ENCODE measurements at places on chromosomes 2 and 18. TPM values are rescaled to one million over a fixed set of nuclear protein-coding genes. Genes with fewer than 3 reads are reported as not detected.

DNA sequence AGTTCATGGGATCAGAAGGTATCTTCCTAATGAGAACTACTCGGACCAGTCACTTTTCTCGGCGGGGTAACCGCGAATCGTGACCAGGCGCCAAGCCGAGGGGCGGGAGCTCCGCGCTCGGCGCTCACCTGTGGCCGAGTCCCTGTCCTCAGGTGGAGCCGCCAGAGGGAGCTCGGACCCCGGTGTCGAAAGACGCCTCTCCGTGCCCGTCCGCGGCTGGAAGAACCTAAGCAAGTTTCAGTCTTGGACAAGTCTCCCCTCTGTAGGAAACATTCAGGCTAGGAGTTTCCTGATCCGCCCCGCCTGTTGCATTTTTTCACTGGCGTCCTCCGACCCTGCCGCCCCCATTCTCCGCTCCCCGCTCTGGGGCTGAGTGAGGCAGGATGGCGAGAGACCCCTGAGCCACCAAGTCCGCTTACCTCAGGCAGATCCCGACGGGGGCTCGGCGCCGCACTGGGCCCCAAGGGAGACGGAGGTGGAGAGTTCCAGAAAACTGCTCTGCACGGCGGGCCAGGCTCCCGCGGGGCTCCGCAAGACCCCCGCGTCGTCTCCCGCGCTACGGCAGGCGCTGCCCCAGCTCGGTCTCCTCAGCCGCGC, 480 bp downstream of the DSEL start:
- peak; percentile 83 for DNase-seq

The DOK6 gene
- polyA plus RNA-seq: 3.7 TPM

DNA sequence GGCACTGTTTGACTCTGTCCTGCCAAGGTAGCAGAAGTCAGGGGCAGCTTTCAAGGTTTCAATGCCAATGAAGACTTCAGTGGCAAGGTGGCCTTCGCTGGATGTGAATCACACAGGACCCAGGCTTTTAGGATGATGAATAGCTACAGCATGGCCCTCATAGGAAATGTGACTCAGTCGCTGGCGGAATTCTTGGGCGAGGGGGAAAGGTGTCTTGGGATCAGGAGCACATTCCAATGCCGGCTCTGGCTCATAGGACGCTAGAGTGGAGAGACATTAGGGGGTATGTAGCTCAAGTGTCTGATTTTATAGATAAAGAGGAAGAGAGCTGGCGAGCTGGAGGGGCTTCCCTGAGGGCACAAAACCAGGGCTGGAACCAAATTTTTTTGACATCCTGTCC, 68.6 kb downstream of the SMIM21 start:
- no peak for DNase-seq

DNA sequence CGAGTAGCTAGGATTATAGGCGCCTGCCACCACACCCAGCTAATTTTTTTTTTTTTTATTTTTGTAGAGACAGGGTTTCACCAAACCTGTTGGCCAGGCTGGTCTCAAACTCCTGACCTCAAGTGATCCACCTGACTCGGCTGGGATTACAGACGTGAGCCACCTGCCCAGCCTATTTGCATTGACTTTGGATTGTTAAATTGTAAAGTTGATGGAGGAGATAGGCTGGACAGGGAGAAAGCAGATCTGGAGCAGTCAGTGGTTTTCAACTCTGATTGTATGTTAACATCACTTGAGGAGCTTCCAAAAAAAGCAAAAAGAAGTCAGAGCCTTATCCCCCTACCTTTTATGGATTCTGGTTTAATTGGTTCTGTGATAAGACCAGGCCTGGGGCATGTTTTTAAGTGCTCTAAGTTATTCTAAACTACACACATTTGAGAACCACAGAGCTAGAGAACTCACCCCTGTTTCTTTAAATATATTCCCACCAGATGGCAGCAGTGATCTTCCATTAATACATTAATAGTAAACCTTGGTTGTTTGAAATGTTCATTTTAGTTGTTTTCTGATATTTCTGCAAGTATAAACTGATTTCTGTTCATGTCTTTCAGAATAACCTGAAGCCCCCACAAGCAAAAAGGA, 7.5 kb downstream of the C2orf49 start:
- peak; percentile 12 for DNase-seq

DNA sequence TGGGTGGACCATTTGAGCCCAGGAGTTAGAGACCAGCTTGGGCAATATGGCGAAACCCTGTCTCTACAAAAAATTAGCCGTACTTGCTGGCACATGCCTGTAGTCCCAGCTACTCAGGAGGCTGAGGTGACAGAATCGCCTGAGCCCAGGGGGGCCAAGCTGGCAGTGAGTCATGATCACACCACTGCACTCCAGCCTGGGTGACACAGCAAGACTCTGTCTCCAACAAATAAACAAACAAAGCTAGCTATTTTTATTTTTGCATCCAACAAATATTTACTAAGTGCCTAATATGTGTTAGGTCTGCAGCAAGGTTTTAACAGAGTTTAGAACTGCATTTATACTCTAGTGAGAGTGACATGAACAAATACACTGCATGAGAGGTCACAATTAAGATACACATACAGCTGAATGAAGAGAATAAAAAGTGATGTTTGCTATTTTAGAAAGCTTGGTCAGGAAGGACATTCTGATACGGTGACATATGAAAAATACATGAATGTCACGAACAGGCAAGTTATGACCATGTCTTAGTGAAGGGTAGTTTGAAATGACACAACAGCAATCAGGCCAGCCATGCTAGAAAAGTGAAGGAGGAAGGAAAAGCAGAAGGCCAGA, 83.2 kb upstream of the FRZB start:
- no peak for DNase-seq

GRCh38 chr2:199692489-199692888, 158.5 kb downstream of the FTCDNL1 start:
- DNase-seq: no peak

DNA sequence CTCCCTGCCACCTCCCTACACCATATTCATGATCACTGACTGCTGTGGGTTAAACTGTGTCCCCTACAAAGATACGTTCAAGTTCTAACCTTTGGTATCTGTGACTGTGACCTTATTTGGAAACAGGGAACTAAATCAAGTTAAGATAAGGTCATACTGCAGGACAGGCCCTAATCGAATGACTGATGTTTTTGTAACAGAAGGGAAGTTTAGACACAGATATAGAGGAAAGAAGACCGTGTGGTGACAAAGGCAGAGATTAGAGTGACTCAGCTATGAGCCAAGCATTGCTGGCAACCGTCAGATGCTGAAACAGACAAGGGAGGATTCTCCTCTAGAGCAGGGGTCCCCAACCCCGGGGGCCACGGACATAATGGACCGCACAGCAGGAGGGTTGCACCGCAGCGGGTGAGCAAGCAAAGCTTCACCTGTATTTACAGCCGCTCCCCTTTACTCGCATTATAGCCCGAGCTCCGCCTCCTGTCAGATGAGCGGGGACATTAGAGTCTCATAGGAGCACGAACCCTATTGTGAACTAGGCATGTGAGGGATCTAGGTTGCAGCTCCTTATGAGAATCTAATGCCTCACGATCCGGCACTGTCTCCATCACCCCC, 28.9 kb upstream of the RNF152 start:
- no peak for DNase-seq

The RGPD3 gene
- polyA plus RNA-seq: 0.24 TPM

The CTAGE1 gene
- 0.10 TPM for polyA plus RNA-seq

DNA sequence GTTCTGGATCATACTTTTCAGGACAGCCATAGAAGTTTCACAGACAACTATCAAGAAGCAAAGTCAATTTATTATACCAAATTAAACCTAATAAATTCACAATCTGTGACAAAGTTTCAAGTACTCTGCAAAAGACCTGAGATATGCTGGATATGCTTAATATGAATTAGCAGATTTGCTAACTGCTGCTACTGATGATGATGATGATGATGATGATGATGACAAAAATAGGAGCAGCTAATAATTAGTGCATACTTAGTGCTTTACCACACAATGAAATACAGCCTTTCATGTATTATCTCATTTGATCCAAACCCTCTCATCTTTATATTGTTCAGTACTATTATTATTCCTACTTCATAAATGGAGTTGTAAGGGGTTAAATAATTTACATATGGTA, 215.7 kb upstream of the CYP26B1 start:
- no peak for DNase-seq

The SERPINB10 gene
- not detected for polyA plus RNA-seq

Measured in large intestine (tissue), 12 donors.